ENCODE measurements at places on chromosomes 7 and 10. TPM values are rescaled to one million over a fixed set of nuclear protein-coding genes. Genes with fewer than 3 reads are reported as not detected.

TRPV6 gene
- polyA plus RNA-seq: not detected

SPDYE16 gene
- 0.10 TPM for polyA plus RNA-seq

HDAC9 gene
- polyA plus RNA-seq: 1.5 TPM

LRMDA gene
- polyA plus RNA-seq: 2.6 TPM

SRI gene
- polyA plus RNA-seq: 268 TPM

GRCh38 chr10:48237259-48238250 lies 36.9 kb downstream of the FRMPD2 start:
- peaks cover 31% of the 10 kb centered on the region for H3K27me3 ChIP-seq
- no peak for DNase-seq
- H3K4me3 ChIP-seq: no peak overlapping the region
- no peak overlapping the region for H3K27ac ChIP-seq
- no peaks in the 10 kb centered on the region for H3K4me1 ChIP-seq

DNA sequence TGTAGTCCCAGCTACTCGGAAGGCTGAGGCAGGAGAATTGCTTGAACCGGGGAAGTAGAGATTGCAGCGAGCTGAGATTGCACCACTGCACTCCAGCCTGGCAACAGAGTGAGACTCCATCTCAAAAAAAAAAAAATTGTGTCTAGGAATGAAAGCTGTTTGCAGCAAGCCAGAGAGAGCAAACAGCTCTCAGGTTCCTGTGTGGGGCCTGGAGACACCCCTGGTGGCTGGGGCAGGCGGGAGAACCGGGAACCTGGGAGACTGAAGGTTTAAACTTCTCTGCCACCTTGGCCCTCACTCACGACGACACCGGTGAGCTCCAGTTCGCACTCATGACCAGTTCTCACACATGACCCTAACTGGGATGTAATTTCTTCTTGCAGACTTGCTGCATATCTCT lies 13.2 kb upstream of the UNCX start:
- no peaks in the 10 kb centered on the region for H3K4me1 ChIP-seq
- no peak overlapping the region for H3K4me3 ChIP-seq
- H3K27ac ChIP-seq: no peak overlapping the region
- DNase-seq: no peak
- peaks cover 66% of the 10 kb centered on the region for H3K27me3 ChIP-seq
- H3K36me3 ChIP-seq: no peaks in the 10 kb centered on the region

DNA sequence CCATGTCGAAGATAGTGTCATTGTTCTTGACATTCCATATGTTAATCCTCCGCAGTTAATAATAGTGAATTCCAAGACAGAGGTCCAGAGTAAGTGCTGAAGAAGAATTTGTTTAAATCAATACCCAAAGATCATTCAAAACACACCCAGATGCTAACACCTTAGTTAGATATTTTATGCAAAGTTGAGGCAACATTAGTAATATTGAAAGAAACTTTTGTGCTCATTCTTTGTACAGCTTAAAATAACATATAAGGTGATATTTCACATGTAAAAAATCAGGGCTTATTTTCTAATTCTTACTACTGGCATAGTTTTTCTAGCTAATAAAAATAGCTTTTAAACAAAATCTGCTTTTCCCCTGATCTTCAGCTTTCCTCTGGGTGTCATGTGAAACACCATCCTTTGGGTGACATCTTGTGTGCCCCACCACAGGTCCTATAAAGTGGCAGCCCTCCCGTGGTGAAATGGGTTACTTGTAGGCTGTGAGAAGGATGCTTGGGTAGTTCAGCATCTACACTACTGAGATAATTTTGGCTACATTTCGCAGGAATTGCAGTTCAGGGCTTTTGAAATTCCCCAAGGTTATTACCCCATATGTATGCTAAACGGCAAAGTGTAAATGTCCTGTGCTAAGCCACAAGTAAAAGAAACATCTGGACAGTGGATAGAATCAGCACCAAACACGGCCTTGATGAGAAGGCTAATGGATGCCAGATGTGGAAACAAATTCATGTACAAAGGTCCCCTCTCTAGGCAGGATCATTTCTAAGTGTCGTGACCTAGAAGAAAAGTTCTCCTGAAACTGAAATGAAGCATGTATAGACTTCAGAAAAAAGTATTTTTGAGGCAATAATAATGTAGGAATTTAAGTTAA lies 105.4 kb downstream of the GRM3 start:
- H3K27me3 ChIP-seq: no peaks in the 10 kb centered on the region
- DNase-seq: no peak
- H3K4me1 ChIP-seq: no peaks in the 10 kb centered on the region
- H3K36me3 ChIP-seq: no peaks in the 10 kb centered on the region

DNA sequence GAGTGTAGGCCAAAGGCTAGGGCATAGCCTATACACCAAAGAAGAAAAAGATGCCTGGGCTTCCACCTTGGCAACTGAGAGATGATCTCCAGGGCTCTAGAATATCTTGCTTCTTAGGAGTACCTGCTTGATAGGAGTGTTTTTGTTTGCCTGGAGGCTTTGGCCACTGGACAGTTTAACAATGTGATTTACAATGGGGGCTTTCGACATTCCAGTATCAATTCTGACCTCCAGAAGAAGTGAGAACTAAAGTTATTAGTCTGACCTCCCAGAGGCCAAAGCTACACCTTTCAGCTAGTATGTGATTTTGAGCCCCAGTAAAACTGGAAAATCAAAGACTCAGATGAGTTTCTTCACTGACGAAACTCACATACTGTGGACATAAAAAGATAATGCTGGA lies 96.1 kb downstream of the JMJD1C start:
- H3K27me3 ChIP-seq: no peaks in the 10 kb centered on the region
- H3K36me3 ChIP-seq: no peaks in the 10 kb centered on the region
- DNase-seq: no peak
- no peak overlapping the region for H3K27ac ChIP-seq
- no peak overlapping the region for H3K4me3 ChIP-seq

- H3K4me1 ChIP-seq: no peaks in the 10 kb centered on the region
- H3K4me3 ChIP-seq: no peak overlapping the region
- no peak overlapping the region for H3K27ac ChIP-seq
- no peak for DNase-seq
- H3K36me3 ChIP-seq: no peaks in the 10 kb centered on the region
Measured at GRCh38 chr10:45379891-45380540, 6.0 kb downstream of the ALOX5 start.

- no peak for DNase-seq
- H3K27ac ChIP-seq: no peak overlapping the region
- no peaks in the 10 kb centered on the region for H3K27me3 ChIP-seq
- H3K4me3 ChIP-seq: no peak overlapping the region
- no peaks in the 10 kb centered on the region for H3K4me1 ChIP-seq
Measured at GRCh38 chr10:80686734-80687475, 149.2 kb downstream of the SH2D4B start.

- H3K4me3 ChIP-seq: no peak overlapping the region
- H3K4me1 ChIP-seq: no peaks in the 10 kb centered on the region
- peaks cover 3% of the 10 kb centered on the region for H3K27me3 ChIP-seq
- no peaks in the 10 kb centered on the region for H3K36me3 ChIP-seq
- H3K27ac ChIP-seq: no peak overlapping the region
Measured at GRCh38 chr10:80320377-80320776, 30.9 kb upstream of the MAT1A start.

DNA sequence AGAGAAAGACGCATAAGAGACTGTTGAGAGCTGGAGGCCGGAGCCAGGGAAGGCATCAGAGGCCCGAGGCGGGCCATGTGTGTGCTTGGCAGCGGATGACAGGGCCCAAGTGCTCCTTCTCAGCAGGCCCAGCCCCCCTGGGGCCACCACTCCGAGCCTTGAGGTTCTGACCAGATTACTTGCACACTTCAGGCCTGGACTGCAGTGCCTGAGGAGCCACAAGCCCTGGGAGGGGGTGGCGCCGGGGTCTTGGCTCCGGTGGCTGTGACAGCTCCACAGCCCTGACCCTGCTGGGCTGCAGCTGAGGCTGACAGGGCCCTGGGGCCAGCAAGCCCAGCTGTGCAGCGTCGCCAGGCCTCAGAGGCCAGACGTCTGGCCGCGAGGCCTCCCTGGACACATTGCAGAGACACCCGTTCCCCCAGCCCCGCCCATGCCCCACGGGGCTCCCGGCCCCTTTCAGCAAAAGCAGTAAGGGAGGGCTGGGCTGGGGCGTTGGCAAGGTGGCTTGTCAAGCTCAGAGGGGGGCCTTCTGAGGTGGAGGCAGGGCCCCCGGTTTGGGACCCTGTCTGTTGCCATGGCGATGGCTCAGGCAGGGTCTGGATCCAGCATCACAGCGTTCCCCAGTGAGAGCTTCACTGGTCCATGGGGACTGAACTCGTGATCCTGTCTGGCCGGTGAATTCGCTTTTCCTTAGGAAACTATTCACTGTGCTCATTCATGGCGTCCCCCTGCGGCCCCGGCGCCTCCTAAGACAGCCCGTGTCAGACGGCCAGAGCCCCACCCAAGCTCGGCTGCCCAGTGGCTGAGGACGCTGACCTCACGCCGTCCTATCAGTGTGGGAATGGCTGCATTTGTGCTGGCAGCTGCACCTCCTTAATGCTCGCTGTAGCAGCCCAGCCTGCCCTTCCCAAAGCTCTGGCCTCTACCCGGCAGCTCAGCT lies 5.7 kb downstream of the ELN start:
- no peaks in the 10 kb centered on the region for H3K27me3 ChIP-seq
- no peak overlapping the region for H3K4me3 ChIP-seq
- H3K4me1 ChIP-seq: peaks cover 32% of the 10 kb centered on the region

- H3K36me3 ChIP-seq: no peaks in the 10 kb centered on the region
- peaks cover 14% of the 10 kb centered on the region for H3K27me3 ChIP-seq
- no peaks in the 10 kb centered on the region for H3K4me1 ChIP-seq
- H3K27ac ChIP-seq: no peak overlapping the region
- H3K4me3 ChIP-seq: no peak overlapping the region
Measured at GRCh38 chr10:75592151-75592787, 160.8 kb downstream of the LRMDA start.
